Right cardiac atrium (tissue), 5 donors: ENCODE measurements at places on chromosomes 3 and 15.

GRCh38 chr15:89946681-89947299, 34.0 kb upstream of the ARPIN start:
- no peak for DNase-seq

DNA sequence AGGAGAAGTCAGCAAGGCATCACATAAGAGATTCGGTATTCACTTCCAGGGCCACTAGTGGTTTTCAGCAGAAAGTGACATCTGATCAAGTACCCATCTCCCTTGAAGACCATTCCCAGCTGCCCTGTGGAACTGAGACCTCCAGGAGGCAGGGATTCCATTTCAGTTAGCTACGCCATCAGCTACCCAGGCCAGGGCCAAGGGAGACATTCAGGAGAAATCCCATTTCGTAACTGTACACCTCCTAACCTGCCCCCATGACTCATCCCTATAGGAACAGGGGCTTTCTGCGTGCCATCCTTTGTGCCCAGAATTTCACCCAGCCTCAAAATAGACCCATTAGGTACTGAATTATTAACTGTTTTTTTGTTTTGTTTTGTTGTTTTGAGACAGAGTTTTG, 24.7 kb downstream of the SPATA12 start:
- no peak for DNase-seq

DNA sequence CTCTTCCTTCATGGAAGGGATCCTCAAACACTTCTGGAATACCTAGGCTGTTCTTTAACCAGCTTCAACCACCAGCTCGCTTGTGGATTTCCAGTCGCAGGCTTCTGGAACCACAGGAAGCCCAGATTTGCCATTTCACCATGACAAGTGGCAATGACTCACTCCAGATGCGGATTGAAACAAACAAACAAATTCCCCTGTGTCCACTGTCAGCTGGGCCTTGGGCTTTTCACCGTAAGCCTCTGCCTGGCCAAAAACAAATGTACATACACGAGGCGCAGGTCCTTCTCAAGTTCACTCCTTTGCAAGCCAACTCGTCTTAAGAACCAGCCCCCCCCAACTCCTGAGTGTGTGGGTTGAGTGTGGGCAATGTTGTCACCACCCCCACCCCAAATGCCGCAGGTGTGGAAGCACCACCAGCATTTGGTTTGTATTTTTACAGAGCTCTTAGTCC, 8.8 kb downstream of the BCL6 start:
- DNase-seq: peak; percentile 60

DNA sequence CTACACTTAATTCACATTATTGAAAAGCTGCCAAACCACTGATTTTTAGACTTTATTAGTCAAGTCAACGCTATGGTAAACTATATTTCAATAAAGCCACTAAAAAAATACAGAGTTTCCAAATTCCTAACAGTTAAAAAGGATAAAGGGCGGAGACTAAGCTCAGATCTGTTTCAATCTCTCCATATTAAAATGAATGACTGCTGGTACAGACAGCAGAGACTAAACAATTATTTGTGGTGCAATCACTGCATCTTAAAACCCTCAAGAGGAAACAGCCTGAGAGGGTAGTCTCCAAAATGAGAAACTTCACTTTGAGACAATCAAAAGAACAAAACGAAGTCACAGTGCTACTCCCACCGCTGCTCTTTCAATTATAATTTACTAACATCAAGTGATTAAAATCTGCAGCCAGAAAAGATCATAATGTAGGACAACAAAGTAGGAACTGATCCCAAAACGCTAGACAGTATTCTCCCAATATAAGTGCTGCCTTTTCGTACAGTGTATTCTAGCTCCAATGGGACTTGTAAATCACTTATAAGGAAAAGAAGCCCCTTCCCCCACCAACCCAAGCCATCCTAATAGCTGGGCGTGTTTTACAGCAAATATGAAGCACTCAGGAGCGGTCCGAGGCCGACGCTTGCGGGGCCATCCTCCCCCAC, 1.2 kb downstream of the UBP1 start:
- no peak for DNase-seq

DNA sequence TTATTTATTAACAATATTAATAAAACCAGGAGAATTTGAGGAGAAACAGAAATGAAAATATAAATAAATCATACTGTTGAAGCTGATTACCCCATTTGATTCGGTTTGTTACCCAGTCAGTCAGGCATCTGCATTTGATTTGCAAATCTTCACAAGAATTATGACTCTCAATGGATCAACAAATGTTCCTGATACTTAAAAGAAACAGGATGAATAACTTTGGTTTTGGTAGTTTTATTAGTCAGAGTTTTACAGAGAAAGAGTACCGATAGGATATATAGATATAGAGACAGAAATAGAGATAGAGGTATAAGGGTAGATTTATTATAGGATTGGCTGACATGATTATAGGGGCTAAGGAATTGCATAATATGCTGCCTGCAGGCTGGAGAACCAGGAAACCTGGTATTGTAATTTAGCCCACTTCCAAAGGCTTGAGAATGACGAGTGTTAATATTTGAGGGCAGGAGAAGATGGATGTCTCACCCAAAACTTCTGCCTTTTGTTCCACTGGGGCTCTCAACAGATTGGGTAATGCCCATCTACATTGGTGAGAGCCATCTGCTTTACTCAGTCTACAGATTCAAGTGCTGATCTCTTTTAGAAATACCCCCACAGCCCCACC, 241.6 kb upstream of the COL8A1 start:
- no peak for DNase-seq

- peak; percentile 29 for DNase-seq
Observed at GRCh38 chr15:79283252-79284048, 928 bp downstream of the ANKRD34C start.

GRCh38 chr3:9883706-9884554, 3.9 kb upstream of the CIDEC start:
- no peak for DNase-seq

DNA sequence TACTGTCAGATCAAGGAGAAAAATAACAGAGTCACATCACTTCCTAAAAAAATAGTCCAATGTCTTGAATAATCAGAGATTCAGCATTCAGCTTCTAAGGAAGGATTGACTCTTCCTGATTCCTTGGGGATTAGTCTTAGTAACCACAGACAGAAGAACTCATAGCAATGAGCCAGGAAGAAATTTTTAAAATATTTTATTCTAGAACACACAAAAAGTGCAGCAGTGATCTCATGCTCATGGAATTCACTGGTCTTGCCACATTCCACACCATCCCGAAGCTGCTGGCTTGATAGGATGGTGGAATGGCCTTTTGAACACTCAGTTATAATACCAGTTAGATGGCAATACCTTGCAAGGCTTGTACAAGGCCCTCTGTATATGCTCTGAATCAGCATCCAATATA, 43.0 kb upstream of the ABI3BP start:
- DNase-seq: peak; percentile 43

DNA sequence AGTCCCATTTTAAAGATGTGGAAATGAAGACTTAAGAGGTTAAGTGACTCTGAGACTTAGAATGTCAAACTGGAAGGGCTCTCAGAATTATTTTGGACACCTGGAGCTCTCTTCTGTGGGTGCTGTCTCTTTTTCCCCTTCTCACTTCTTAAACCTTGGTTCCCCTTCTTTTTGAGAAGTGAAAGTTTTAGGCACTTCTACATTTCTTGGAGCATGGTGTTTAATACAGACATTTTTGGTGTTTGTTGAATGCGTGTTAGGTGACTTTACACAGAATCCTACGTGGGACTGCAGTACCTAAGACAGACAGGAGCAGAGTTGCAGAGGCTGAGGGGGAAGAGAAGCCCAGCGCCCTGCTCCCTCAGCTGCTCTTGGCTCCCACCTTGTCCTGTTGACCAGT, 133.3 kb downstream of the MDFIC2 start:
- DNase-seq: no peak

DNA sequence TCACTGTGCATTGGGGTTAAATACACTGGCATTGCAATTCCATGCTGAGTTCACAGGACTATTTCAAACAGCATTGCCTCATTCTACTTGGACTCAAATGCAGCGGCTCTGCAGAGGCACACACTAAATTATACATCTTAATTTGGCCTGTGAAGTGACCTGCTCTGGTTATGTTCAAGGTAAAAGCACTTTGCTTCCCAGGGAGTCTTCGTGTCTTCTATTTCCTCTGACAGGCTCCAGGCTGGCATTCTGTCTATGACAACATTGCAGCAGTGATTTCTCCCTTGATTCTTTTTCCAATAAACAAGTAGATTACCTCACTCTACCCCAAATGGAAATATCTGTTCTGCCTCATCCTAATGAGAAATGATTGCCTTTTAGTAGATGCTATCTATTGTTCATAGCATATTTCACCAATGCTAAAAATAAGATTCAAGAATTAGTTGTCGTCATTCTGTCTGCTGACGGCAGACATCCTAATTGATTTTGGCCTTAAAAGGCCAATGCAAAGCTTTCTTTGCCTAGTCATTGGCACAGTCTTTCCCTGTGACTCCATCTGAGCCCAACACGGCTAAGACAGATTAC, 33.8 kb downstream of the FMN1 start:
- DNase-seq: no peak

- no peak for DNase-seq
Observed at GRCh38 chr3:160154033-160154432, 71.2 kb upstream of the C3orf80 start.

DNA sequence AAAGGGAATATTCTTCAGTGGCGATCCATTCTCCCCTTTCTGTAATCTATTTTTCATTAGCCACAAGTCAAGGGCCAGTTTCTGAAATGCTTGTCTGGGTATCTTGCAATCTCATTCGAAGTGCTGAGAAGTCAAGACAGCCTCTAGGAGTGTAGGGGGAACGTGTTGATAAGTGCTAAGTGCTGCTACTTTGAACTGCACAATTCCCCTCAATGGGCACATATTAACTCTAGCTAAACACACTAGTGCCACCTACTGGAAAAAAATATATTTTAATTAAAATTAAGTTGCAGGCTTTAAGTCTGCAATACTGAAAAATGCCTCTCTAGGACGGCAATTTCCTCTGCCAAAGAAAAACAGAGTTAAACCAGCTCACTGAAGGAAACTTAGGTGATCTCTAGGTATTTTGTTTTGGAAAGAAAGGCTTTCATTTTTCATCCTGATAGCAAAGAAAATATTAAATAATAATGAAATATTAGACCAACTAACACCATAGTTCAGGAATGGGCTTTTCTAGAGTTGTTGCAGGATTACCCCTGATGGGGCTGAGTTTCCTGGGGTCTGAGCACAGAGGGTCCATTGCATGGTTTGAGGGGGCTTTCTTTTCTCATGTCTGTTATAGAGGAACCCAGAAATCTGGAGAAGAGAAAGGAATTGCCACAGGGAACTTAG, 181.9 kb upstream of the KBTBD8 start:
- no peak for DNase-seq

- DNase-seq: no peak
Observed at GRCh38 chr3:40240921-40241320, 68.6 kb upstream of the EIF1B start.

DNA sequence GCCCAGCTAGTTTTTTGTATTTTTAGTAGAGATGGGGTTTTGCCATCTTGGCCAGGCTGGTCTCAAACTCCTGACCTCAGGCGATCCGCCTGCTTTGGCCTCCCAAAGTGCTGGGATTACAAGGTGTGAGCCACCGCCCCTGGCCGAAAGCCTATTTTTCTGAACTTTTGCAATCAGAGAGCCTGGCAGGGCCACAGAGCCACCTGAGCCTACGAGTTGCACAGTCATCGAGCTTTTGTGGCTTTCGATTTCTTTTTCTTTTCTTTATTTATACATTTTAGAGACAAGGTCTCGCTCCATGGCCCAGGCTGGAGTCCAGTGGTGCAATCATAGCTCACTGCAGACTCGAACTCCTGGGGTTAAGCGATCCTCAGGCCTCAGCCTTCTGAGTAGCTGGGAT, 140.4 kb downstream of the NSMCE3 start:
- no peak for DNase-seq

DNA sequence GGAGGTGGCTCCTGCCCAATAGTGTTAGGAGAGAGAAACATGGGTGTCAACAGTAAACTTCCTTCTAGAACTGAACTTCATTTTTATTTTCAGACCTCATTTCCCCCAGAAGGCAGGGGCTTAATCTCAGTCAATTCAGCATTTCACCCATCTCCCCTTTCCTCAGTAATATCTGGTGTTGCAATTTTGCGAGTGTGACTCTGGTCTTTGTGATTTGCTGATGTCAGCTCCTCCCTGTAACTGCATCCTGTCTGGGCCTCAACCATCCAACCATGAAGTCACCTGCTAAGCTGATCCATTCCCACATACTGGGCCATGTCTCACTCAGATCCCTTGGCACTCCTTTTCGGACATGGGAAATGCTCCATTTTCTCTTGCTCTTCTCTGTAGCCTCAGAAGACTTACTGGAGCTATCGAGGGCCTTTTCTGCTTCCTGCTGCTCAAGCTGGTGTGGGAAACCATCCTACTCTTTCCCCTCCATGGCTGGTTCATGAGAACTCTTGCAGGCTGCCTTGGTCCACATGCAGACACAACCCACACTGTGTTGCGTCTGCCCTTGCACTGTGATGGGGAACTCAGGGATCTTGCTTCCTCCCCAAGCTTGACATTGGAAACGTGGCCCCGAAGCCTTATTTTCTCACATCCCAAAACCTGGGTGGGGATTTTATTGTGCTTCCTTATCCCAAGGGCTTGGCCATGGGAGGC, 24.6 kb downstream of the CCR4 start:
- DNase-seq: no peak

GRCh38 chr3:31392568-31392967, 140.2 kb upstream of the STT3B start:
- DNase-seq: no peak

DNA sequence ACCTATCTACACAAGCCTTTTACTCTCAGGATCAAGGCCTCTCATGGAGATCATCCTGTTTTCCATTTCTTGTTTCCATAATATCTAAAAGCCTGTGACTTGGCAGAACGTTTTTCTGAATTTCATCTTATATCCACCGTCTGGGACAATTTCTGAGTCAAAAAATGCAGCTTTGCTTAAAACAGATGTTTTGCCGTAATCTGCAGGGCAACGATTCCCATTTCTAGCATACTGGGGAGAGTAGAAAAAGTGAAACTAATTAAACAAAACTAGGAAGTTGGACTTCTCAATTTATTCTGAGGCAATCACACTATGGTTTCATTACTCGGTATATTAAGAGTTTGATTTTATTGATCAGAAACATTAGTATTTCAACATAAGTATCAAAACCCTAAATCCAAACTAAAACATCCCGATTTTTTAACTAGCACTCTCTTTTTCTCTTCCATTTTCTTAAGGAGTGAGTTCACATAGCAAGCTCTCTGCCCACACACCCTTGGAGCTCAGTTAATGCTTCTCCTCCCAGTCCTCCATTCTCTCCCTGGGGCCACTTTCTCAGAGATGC, 33.6 kb downstream of the SPATA12 start:
- no peak for DNase-seq

GRCh38 chr3:6781092-6781491, 79.8 kb upstream of the GRM7 start:
- DNase-seq: no peak

GRCh38 chr3:63354160-63354559, 76.1 kb downstream of the SYNPR start:
- DNase-seq: no peak

GRCh38 chr3:169945313-169945712, 21.3 kb upstream of the SEC62 start:
- peak; percentile 61 for DNase-seq

DNA sequence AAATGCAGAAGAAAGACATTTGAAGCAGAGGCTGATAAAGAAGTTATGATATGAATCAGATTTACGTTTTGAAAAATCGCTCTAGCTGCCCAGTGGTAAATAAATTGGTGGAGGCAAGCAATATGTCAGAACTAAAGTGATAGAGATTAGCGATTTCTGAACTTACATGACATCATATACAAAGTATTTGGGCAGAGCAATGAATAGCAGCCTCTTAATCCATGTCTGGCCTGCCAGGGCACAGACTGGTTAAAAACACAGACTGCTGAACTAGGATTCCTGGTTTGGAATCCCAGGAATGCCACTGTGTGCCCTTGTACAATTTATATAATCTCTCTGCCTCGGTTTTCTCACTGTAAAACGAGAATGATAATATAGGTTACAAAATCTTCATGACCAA, 243.1 kb upstream of the SETMAR start:
- DNase-seq: no peak
